ENCODE measurements at places on chromosomes 11 and 22.

DNA sequence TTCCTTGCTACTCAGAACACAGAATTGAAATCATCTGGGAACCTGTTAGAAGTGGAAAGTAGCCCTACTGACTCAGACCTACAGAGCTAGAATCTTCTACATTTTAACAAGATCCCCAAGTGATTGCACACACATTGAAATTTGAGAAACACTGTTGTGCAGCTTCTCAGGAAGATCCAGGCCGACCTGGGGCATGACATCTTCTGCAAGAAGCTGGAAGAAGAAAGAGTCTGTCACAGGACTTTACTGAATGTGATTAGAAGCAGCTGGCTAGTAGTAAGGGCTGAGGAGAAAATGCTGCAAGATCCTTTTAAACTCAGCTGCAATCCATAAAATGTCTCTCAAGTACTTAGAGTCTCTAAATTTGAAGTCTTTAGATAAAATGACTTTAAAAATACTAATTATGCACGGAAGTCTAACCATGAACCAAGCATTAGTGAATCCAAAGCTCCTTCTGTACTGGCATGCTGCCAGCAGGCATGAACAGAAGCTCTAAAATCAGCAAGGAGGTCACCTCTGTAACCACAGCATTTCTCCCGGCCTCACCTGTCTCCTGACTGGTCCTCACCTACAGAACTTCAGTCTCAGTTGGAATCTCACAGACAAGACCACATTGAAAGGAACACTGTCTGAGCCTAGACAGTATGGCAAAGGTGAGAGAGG, 85.0 kb downstream of the SERGEF start:
- no peak for DNase-seq

DNA sequence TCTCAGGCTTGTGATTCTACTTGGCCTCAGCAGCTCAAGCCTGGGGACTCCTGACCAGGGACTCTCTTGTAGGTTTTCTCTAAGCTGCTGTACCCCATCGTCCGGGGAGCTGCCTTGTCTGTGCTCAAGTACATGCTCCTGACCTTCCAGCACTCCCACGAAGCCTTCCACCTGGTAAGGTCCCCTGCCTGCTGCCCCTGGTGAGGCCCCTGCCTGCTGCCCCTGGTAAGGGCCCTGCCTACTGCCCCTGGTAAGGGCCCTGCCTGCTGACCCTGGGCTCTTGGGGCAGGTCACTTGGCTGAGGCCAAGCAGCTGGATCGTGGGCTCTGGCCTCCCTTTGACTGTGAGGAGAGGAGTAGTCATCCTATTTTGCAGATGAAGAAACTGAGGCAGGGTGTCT, 11.3 kb downstream of the USP35 start:
- no peak for DNase-seq

DNA sequence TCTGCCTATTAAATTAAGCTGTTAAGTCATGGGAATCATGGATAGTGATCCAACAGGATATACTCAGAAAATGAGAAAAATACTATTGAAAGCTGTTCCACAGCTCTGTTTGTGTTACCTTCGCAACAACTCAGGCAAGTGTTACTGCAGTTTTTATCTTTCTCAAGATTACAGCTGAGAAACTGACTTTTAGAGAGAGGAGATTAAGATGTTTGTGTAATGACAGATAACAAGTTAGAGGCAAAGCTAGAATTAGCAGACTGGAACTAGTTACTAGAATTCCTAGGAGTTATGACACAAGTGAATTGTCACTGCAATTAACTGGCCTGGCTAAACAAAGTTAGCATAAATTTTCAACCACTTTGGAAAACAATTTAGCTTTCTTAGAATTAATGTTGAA, 1.6 kb downstream of the SLN start:
- DNase-seq, result no peak

- no peak for DNase-seq
Observed at GRCh38 chr22:43253839-43254238, 66.9 kb upstream of the TTLL12 start.

GRCh38 chr22:45754822-45755221, 83.2 kb downstream of the ATXN10 start:
- DNase-seq, result no peak

DNA sequence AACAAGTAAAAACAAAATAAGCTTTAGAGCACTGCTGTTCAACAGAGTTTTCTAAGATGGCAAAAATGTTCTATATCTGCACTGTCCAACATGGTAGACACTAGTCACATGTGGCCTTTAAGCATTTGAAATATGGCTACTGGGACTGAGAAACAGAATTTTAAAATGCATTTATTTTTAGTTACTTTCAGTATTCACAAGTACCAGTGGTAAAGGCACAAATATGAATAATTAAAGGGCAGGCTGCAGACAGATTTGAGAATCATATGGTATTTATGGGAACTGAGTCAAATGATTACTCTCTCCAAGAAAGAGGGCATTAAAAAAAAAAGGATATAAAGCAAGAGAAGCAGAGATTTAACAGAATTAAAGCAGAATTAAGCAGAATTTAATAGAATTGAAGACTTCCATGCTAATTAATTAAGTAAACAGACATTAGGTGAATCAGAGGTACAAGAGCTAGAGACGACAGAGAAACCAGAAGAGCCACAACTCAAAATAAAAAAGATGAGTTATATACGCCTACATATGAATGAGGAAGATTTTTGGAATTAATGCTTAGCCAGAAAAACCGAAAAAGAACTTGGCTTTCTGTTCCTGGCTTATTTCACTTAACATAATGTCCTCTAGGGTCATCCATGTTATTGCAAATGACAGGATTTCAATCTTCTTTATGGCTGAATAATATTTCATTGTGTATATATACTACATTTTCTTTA, 160.4 kb downstream of the ATG16L2 start:
- no peak for DNase-seq

GRCh38 chr11:114291842-114292680, 4.1 kb upstream of the NNMT start:
- DNase-seq, result no peak

DNA sequence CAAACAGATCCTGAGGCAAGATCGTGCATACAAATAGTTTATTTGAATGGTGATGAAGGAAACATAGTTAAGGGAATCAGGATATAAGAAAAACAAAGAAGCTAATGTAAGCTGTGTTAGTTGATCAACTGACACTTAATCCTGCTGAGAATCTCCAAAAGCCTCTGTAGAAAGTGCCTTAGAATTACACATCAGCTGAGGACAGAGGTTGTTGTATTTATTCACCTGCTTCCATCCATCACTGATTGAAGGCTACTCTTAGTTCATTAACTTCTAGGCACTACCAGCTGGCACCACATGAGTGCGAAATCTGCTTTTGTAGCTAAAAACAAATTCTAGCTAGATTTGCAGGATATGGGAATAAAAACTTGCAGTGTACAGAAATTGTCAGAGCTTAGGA, 1082.0 kb upstream of the CNTN5 start:
- no peak for DNase-seq

DNA sequence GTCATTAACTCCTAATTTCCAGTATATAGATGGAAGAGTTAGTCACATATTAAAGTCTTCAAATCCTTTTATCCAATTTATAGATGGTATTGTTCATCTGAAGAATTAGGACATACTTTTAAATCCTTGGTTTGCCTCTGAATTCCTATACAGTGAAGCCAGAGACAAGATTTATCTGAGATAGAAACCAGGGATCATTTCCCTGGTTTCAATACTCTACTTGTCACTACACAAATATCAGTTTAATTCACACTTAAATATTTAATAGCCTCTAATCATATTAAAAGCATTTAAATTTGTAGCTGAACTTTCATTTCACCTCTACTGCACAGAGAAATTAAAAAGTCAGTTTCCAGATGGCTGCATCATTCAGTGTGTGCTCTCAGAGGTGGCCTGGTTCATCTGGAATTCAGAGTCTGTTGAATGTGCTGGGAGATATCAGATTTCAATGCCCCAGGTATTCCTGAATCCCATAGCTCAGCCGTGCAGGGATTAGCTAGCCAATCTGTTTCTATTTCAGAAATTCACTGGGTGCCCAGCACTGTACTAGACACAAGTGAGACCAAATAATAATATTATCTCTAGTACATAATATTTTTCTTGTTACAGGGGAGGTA, 344.3 kb downstream of the AASDHPPT start:
- DNase-seq, result no peak

- no peak for DNase-seq
Observed at GRCh38 chr11:71988050-71988449, 10.7 kb upstream of the IL18BP start.

DNA sequence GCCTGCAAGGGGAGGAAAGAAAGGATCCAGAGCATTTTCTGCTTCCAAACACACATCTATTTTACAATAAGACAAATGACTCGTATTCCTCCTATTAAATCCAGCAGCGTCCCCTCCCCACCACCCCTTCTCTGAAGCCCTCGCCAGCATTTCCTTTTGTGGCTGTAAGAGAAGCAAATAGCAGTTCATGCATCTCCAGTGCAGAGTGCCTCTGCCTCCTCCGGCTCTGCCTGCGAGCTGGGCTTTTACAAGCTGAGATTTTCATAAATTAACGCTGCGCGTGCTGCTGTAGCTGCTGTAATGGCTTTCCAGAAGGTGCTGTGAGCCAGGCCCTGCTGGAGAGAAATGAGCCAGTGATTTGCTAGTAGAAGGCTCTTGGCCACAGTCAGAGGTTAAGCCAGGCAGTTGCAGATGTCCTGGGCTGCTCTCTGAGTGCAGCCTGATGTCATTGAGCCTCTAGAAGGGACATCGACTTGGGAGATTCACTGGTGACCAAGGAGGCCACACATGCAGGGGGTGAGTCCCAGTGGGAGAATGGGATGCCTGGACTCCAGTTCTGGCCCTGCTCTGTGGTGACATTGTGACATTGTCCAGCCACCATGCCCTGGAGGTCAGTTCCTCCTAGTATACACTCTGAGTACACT, 134.5 kb upstream of the NAV2 start:
- DNase-seq, result no peak

DNA sequence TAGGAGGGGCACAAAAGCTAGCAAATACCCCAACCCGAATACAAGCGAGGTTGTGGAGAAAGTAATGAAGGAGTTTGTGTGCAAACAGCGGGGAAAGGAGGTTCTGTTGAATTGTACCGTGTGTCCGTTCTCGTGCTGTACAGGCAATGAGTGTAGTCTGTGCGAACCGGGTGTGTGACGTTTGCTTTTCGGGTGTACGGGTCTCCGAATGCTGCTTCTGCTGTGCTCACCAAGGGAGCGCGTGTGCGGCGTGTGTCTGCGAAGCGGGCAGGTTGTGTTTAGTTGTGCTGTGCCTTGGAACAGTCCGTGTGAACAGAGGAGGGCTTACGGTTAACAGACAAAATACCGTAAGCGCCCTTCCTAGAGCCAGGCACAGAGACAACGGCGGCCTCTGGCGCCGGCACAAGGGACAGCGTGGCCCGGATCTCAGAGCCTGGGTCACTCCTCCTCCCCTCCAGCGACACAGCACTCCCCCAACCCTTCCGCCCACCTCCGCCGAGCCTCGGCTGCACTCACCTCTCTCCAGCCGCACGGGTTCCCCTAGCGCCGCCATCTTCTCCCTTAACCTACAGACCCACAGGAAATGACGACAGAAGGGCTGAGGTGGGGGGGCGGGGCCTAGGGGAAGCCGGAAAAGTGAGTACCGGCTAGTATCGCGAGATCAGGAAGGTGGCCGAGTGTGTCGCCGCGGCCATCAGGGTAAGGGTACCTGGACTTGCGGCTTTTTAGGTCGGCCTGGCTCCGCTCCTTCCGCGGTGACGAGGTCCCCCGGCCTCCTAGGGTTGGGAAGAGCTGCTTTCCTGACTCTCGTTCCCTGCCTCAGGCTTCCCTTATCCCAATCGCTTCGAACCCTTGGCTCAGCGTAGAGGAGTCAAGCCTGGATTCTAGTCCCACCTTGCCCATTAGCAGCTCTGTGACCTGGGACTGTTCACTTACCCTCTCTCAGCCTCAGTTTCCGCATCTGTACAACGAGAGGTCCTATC, at the start of gene LIN7C:
Gene LIN7C (minus strand): TSS at position 570 of the 983 bp plus-strand sequence. CDS start 17 bp downstream, at position 553.
- DNase-seq, result no peak

GRCh38 chr11:100923555-100923954, 206.1 kb downstream of the PGR start:
- no peak for DNase-seq

DNA sequence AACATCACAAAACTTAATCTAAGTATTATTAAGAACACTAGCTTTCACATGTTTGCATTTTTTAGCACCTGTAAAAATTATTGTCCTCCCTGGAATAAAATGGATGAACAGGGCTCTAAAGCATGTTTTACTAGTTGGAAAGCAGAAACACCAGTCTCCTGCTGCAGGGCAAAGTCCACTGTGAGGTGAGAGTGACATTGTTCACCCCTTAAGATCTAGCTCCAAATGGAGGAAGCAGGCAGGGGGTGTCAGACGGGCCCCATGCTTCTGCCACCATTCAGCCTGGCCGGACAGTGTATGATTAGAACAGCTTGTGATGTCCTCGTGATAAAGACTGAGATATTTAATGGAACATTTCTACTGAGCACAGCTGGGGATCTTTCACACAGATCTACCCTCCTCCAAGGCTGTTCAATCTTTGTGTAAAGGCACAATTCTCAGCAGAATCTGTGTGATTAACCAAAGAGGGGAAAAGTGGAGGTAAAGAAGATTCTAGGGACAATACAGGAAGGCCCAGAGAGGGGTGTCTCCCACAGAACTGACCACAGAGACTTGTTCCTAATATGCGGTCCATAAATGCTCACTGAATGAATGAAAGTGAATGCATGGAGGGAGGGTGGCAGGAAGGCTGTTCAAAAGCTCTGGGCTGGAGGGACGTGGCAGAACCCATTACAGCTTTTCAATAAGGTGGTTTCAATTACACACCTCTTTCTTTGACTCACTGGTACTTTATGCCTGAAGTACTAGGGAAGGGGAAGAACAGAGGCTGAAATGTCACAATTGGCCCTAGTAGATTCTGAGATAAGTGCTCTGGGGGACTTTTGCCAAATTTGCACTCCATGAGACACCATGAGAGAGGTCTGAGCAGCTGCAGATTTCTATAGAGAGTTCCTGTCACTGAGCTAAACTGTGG, 239.1 kb upstream of the ARHGAP20 start:
- DNase-seq, result no peak

DNA sequence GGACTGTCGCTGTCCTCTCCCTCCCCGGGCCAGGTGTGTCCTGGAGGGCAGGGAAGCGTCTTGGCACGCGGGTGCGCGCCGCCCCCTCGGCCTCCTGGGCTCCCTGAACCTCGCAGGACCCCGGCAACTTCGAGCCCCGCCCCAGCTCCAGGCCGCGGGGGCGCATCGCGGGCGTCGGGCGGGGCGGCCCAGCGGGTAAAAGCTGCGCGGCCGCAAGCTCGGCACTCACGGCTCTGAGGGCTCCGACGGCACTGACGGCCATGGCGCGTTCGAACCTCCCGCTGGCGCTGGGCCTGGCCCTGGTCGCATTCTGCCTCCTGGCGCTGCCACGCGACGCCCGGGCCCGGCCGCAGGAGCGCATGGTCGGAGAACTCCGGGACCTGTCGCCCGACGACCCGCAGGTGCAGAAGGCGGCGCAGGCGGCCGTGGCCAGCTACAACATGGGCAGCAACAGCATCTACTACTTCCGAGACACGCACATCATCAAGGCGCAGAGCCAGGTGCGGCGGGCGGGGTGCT, at the start of gene CST6:
Gene CST6 (plus strand): TSS at position 224 of the 519 bp plus-strand sequence. CDS start 37 bp downstream, at position 261.
- DNase-seq, result no peak

Data from cortex of kidney (tissue), 1 donor.